ENCODE measurements at places on chromosomes 4 and X.

- DNase-seq = peak; percentile 23
Observed at GRCh38 chr4:146520896-146521540, 722 bp downstream of the SLC10A7 start.

DNA sequence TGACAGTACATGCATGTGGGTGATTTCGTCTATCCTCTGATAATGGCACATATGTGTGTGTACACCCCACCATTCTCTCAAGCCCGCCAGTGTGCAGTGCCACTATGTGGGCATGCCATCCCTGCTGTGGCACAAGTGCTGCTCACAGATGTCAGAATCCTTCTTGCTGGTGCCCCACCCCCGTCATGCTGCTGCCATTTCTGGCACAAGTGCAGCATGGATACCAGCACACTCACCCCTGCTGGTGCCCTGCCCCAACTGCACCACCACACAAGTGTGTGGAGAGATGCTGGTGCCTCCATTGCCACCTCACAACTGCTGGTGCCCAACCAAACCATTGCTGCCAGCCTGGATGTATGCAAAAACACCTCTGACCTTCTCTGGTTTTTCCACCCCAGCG is 1133.8 kb downstream of the TECRL start:
- no peak for DNase-seq

DNA sequence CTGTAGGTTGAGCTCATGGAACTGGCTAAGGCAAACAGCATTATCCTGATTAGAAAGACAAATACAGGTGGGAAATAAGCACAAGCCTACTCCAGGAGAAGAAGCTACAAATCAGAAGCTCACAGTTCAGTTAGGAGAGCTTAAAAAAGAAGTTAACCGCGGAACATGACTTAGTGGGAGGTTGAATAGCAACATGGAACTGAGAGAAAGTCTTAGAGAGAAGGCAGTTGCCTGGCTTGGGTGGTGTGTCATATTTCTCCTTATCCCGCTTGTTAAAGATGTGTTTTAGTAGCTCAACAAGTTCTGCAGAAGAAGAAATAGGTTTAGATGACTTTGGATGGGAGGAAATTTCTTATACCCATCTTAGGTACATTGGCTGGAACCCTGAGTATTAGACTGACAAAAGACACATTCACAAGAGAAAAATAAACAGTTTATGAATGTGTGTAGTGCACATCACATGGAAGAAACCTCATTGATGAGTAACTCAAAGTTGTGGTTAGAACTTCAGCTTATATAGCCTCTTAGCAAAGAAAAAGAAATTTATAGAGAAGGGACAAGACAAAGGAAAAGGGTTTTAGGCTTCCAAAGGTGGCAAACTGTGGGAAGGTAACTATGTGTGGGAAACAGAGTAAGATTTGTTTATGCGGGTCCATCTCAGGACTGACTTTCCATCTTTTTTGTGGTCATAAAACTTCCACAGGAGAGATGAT is 37.4 kb upstream of the RXFP1 start:
- DNase-seq = no peak

GRCh38 chr4:185841451-185841850 is 29.5 kb upstream of the SORBS2 start:
- no peak for DNase-seq

DNA sequence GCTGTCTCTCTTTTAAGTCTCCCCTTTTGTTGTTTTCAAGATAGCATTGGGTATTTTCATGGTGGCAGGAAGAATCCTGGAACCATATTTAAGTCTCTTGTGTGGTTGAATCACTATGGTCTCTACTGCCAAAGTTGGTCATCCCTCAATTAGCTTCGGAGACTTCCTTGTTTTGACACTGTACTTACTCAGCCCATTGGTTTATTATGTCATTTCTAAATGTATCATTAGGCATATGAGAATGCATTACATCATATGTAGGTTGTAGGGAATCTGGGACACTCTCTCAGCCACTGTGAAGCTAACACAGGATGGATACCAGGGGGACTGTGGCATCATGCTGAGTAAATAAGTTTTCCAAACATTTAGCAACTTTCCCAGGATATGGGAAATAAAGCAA is 211.8 kb downstream of the DTHD1 start:
- DNase-seq = no peak

DNA sequence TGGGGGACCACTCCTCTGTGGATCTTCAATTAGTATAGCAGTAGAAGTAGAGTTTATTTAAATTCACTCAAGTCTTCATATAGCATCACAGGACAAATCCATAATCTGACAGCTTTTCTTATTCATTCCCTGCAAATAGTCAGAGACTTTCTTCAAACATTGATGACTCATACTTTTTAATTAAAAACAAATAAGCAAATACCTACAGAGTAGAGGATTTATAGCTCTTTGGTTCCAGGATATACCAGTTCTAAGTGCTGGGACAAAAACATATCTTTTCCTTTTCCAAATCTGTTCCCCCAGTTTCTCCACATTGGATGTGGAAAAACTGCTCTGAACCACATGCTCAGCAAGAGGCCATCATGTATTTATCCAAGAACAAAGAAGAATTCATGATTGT is 24.1 kb downstream of the EMCN start:
- no peak for DNase-seq

GRCh38 chr4:189941005-189941450 is 356 bp downstream of the FRG1 start:
- no peak for DNase-seq

DNA sequence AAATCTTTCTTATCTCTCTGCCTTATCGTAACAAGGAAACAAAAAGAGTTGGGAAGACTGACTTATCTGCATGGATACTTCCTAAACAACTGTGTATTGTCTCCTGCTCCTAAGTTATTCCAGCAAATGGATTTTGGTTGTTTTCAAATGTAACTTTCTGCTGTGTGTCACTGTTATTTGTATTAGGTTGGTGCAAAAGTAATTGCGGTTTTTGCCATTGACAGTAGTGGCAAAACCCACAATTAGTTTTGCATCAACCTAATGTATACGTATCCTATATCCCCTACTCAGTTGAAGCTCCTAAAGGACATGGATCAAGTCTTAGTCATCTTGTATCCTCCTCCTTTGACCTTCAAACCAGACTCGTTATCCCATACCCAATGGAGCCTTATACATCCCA is 263.4 kb upstream of the GPR101 start:
- DNase-seq = no peak

DNA sequence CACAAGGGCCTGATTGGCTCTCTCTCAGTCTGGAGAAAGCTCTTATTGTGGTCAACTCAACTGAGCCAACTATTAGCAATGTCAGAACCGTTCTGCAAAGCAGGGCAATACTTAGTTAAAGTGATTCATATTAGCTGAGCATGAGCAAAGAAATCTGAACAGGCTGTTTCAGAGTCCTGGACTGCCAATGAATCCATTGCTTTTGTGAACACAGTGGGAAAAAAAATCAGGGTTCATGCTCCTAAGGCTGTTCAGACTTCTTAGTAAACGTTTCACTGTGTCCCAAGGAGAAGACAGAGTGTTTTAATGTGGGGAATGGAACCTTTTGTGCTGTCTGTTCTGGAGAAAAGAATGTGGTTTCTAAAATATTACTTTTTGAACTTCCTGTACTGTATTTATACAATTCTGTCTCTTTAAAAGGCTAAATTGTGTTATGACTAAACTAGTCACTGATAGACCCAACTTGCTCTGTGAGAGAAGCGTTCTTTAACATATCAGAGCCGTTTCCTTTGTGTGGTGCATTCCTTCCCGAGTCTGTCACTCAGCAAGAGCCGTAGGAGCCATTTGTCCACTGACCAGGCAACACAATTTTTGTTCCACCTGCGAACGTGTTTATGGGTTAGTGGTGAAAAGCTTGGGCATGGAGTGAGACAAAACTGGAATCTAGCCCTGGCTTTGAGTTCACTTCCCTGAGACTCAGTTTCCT is 366.1 kb downstream of the FBXO8 start:
- no peak for DNase-seq

DNA sequence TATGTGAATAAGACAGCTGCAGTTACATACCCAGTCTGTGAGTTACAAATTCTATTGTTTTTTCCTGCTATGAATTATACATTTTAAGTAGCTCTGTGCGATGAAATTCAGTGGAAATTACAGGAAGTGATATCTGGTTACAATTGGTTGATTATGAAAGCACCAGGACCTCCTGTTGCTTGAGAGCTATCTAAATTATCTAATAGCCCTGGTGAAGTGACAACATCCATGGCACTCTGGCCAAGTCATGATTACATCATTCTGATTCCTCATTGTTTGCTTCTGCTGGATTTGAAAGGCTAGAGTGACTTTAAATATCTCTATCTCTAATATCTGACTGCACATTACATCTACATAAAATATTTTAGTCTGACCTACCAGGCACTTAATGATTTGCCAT is 515.0 kb downstream of the CFAP47 start:
- DNase-seq = no peak

DNA sequence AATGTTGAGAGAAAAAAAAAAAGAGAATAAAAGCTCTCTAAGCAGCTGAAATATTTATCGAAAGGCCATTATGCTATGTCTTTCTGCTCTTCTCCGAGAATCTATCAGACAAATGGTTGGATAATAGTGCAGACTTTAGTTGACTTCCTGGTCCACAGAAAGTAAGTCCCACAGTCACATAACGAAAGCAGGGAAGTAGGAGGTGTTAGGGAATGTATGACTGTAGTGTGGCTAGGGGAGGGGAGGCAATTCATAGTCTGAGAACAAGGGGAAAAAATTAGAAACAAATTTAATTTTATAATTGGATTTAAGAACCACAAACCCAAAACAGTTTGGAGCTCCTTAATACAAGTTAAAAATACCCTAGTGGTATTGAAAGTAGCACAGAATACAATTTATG is 79.7 kb upstream of the VEGFC start:
- DNase-seq = no peak

DNA sequence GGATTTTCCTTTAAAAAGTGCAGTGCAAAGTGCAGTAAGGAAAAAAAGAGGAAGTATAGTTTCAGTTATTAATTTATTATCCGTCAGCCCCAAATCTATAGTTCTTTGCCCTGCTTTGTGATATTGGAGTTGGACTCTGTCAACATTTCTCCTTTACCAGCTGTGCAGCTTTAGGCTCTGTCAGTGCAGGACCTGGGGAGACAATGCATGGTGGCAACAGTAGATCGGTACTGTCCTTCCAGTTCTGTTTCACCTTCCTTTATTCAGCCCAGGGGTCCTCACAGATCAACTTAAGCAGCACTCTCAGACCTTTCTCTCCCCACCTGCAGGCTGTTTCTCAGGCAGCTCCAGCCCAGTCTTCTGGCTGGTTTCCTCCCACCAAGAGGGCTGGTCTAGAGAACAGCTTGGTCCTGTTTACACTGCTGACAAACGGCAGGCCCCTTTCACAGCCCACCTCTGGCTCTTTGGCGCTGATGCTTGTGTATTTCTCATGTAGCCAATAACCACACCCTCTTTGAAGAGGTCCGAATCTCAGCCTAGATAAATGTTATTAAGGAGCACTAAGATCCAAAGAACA is 71.6 kb downstream of the MCUB start:
- DNase-seq = no peak

GRCh38 chr4:121800638-121800960 is 524 bp upstream of the EXOSC9 start:
- DNase-seq = no peak

- no peak for DNase-seq
Observed at GRCh38 chrX:2965965-2966364, 36.8 kb upstream of the ARSD start.

- no peak for DNase-seq
Observed at GRCh38 chr4:174207367-174207766, 76.1 kb downstream of the FBXO8 start.

- peak; percentile 12 for DNase-seq
Observed at GRCh38 chrX:130975947-130976346, 72.9 kb upstream of the ENOX2 start.

- DNase-seq = no peak
Observed at GRCh38 chr4:118930255-118930654, 41.6 kb downstream of the SYNPO2 start.

GRCh38 chr4:185792384-185793115 is 19.4 kb downstream of the SORBS2 start:
- no peak for DNase-seq

GRCh38 chr4:23382879-23383278 is 507.0 kb downstream of the PPARGC1A start:
- DNase-seq = no peak

- DNase-seq = no peak
Observed at GRCh38 chr4:169175476-169175875, 95.3 kb downstream of the SH3RF1 start.

GRCh38 chr4:17785858-17786257 is 4.4 kb upstream of the FAM184B start:
- DNase-seq = no peak

- no peak for DNase-seq
Observed at GRCh38 chrX:18619288-18619687, 52.6 kb downstream of the RS1 start.

DNA sequence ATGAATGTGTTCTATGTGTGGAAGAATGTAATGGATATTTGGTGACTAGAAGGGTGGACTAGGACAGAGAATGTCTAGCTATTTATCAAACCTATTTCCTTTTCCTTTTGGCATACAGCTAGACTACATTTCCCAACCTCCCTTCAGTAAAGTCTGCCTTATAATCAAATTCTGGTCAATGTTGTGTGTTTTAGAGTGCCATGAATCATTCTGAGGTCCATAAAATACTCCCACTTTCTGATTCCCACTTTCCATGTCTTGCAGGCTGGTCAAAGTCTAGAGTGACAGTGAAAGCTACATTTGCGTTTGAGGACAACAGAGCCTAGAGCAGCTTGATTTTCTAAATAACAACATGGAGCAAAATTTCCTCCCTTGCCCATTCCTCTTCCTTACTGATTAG is 217.2 kb downstream of the UGT8 start:
- DNase-seq = no peak

GRCh38 chr4:184432127-184432922 is 42.0 kb downstream of the IRF2 start:
- DNase-seq = no peak

GRCh38 chr4:11544211-11544610 is 115.5 kb upstream of the HS3ST1 start:
- no peak for DNase-seq

- DNase-seq = no peak
Observed at GRCh38 chrX:252244-252956, 28.8 kb upstream of the PLCXD1 start.

Data from stimulated activated CD4-positive, alpha-beta T cell treated with anti-CD3 and anti-CD28 coated beads, Interleukin-4, amount 100 ng/mL, for 24 hours (primary cell).